Esophagus squamous epithelium (tissue), 5 donors: ENCODE measurements at places on chromosomes 7 and 10. TPM values are rescaled to one million over a fixed set of nuclear protein-coding genes. Genes with fewer than 3 reads are reported as not detected.

VWA2 gene
- 5.7 TPM for total RNA-seq

RNF32 gene
- total RNA-seq, result 0.66 TPM

CLIP2 gene
- 5.6 TPM for total RNA-seq

FAM25A gene
- 353 TPM for total RNA-seq

UTF1 gene
- total RNA-seq, result not detected

AGR3 gene
- not detected for total RNA-seq

NPSR1 gene
- not detected for total RNA-seq

- DNase-seq, result no peak
- H3K36me3 ChIP-seq, result peaks cover 6% of the 10 kb centered on the region
- H3K4me1 ChIP-seq, result peaks cover 12% of the 10 kb centered on the region
- H3K27me3 ChIP-seq, result no peaks in the 10 kb centered on the region
These were observed 8.4 kb downstream of the CYCS start for GRCh38 chr7:25116621-25117020.

DNA sequence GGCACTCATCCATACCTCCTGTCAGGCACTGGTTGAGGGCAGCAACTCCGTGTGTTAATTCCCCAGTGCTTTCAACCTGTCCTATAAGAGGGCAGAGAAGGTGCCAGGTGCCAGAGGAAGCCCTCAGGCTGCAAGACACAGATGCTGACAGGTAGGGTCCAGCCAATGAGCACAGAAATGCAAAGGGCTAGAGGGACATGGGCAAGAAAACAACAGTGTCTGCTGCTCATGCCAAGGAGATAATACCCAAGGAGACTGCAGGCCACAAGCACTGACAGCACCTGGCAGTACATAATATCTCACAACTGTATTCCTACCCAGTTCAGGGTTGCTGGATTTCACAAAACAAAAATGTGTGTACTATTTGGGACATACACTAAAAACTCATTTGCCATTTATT, 38.4 kb upstream of the TM9SF3 start:
- DNase-seq, result no peak
- H3K27me3 ChIP-seq, result no peaks in the 10 kb centered on the region
- no peaks in the 10 kb centered on the region for H3K36me3 ChIP-seq

DNA sequence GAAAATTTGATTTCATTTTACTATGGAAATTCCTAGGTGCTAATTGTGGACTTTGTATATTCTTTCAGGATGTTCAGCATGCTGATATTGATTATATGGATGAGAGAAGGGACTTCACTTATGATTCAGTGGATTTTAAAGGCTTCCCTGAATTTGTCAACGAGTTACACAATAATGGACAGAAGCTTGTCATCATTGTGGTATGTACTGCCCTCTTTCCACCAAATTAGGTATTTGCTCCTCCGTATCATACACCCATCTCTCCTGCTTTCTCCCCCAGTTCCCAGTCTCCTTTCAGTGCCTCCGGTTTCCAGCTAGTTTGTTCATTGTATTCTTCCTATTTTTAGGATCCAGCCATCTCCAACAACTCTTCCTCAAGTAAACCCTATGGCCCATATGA, 34.6 kb downstream of the MGAM start:
- H3K36me3 ChIP-seq, result no peaks in the 10 kb centered on the region
- no peaks in the 10 kb centered on the region for H3K4me1 ChIP-seq
- H3K27me3 ChIP-seq, result no peaks in the 10 kb centered on the region
- no peak overlapping the region for H3K4me3 ChIP-seq
- no peak overlapping the region for H3K27ac ChIP-seq
- no peak for DNase-seq

DNA sequence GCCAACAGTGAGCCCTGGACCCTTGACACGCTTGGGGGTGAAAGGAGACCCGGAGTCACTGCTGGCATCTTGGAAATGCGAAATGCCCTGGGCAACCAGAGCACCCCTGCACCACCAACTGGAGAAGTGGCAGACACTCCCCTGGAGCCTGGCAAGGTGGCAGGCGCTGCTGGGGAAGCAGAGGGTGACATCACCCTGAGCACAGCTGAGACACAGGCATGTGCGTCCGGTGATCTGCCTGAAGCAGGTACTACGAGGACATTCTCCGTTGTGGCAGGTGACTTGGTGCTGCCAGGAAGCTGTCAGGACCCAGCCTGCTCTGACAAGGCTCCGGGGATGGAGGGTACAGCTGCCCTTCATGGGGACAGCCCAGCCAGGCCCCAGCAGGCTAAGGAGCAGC, 98.5 kb downstream of the TACC2 start:
- H3K4me1 ChIP-seq, result peaks cover 47% of the 10 kb centered on the region
- no peaks in the 10 kb centered on the region for H3K27me3 ChIP-seq
- no peak for DNase-seq
- H3K27ac ChIP-seq, result no peak overlapping the region
- no peaks in the 10 kb centered on the region for H3K36me3 ChIP-seq
- no peak overlapping the region for H3K4me3 ChIP-seq

GRCh38 chr7:135704074-135704473, 23.9 kb downstream of the SLC13A4 start:
- no peaks in the 10 kb centered on the region for H3K27me3 ChIP-seq
- H3K27ac ChIP-seq, result no peak overlapping the region
- H3K36me3 ChIP-seq, result no peaks in the 10 kb centered on the region

DNA sequence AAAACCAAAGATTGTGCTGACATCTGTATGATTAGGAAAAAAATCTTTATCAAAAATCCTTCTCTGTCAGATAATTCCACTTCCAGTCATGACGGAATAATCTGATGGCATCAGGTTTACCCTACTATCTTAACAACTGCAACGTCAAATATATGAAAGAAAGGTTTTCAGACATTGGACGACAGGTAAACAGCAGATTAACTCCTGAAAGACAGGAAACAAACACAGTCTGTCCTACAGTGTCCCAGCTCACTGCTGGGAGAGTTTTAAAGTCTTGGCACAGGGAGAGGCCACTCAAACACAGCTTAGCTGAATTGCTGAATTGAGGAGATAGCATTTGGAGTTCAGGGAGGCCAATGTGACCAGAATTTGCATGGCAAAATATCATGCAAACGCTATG, 186.3 kb upstream of the KCTD7 start:
- no peak overlapping the region for H3K4me3 ChIP-seq
- no peak overlapping the region for H3K27ac ChIP-seq
- DNase-seq, result no peak
- H3K27me3 ChIP-seq, result no peaks in the 10 kb centered on the region
- H3K36me3 ChIP-seq, result no peaks in the 10 kb centered on the region

DNA sequence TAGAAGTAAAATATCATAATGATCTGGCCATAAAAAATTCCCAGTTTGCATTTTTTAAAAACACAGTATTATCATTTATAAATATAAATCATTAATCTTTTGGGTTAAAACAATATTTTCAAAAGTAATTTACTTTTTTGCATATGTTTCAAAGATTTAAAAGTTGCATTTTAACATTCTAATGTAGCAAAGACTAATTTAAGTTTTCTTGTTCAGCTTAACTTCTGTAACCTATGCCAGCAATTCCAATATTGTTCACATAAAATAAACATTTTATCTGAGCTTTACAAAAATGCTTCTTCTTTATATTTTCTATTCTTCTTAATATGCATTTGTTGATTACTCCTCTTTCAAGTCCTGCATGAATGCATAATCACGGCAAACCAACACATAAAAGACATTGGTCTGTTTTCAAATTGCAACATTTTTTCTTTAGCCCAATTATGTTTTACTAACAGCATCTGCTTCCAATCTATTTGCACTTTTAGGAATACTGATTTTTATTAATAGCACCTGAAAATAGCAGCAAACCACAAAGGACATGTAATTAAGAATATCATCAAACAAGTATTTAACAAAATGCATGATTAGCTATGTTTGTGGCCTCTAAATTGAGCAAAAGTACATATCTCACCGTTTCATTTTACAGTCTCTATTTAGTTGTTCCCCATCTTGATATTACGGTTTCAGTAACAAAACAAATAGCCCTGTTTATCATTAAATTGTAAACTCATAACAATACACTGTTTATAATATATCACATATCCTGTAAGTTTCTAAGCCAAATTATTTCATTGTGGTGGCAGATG, 286.9 kb upstream of the NFE2L3 start:
- H3K27me3 ChIP-seq, result peaks cover 100% of the 10 kb centered on the region
- no peak for DNase-seq
- H3K27ac ChIP-seq, result no peak overlapping the region

GRCh38 chr10:127492607-127493250, 56.4 kb upstream of the NPS start:
- H3K27me3 ChIP-seq, result no peaks in the 10 kb centered on the region
- no peaks in the 10 kb centered on the region for H3K36me3 ChIP-seq

GRCh38 chr10:77071001-77071511, 566.6 kb downstream of the KCNMA1 start:
- H3K36me3 ChIP-seq, result peaks cover 26% of the 10 kb centered on the region
- H3K27ac ChIP-seq, result no peak overlapping the region
- no peaks in the 10 kb centered on the region for H3K27me3 ChIP-seq
- peaks cover 27% of the 10 kb centered on the region for H3K4me1 ChIP-seq

DNA sequence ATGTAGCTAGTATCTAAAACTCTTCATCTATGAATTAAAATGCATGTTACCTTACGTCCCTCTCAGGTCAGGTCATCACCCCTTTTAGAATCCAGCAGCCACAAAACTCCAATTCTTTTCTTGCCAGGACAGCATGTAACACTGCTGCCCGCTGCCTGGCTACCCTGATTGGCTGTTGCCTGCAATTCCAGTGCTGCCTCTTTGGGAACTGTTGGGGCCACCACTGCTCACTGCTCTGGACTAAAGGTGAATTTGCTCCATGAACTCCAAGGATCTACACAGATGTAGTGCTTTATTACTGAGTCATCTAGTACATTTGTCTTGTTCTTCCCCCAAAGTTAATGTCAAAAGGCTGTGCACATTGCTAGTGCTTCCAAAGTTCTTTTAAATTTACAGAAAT, 40.4 kb downstream of the SCIN start:
- DNase-seq, result no peak
- no peaks in the 10 kb centered on the region for H3K36me3 ChIP-seq
- H3K27ac ChIP-seq, result no peak overlapping the region
- no peaks in the 10 kb centered on the region for H3K4me1 ChIP-seq
- H3K27me3 ChIP-seq, result no peaks in the 10 kb centered on the region

DNA sequence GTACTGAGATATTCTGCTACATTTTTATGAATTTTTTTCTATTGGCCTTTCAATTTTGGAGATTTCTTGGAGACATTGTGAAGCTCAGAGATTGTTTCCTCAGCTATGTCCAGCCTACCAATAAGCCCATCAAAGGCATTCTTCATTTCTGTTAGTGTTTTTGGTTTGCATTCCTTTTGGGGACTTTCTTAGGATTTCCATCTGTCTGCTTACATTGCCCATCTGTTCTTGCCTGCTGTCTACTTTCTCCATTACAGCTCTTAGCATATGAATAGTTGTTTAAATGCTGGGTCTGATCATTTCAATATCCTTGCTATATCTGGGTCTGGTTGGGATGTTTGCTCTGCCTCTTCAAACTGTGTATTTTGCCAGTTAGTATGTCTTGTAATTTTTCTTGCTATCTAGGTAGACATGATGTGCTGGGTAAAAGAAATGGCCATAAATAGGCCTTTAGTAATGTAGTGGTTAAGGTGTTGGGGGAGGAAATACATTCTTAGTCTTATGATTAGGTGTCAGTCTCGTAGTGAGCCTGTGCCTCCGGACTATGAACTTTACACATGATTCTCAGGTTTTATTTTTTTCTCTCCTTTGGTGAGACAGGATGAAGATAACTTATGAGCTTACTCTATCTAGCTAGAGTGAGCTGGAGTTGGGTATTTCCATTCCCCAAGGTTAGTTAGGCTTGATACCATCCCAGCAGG, 32.6 kb upstream of the NME8 start:
- H3K27ac ChIP-seq, result no peak overlapping the region
- no peak for DNase-seq
- H3K27me3 ChIP-seq, result no peaks in the 10 kb centered on the region
- no peaks in the 10 kb centered on the region for H3K4me1 ChIP-seq
- H3K4me3 ChIP-seq, result no peak overlapping the region

- no peak overlapping the region for H3K4me3 ChIP-seq
- DNase-seq, result no peak
- no peaks in the 10 kb centered on the region for H3K36me3 ChIP-seq
- no peaks in the 10 kb centered on the region for H3K27me3 ChIP-seq
- no peak overlapping the region for H3K27ac ChIP-seq
These were observed 74.3 kb downstream of the CFAP46 start for GRCh38 chr10:132867801-132868644.

DNA sequence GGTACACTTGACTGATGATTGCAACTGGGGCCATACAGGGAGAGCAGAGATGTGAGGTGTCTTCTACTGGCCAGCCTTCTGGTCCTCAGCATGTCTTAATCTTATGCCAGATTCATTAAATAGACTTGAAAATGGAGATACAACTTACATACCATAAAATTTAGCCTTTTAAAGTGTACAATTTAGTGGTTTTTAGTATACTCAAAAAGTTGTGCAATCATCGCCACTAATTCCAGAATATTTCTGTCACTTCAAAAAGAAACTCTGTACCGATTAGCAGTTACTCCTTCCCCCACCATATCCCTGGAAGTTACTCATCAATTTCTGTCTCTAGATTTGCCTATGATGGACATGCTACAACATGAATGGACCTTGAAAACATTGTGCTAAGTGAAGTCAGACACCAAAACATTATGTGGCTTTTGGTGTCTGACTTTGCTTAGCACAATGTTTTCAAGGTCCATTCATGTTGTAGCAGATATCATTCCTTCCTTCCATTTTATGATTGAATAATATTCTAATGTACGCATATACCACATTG, 53.0 kb downstream of the SH2D4B start:
- no peaks in the 10 kb centered on the region for H3K27me3 ChIP-seq
- H3K4me3 ChIP-seq, result no peak overlapping the region
- H3K4me1 ChIP-seq, result no peaks in the 10 kb centered on the region
- DNase-seq, result no peak

GRCh38 chr7:93375603-93376002, 143.4 kb downstream of the VPS50 start:
- H3K27me3 ChIP-seq, result no peaks in the 10 kb centered on the region
- no peaks in the 10 kb centered on the region for H3K36me3 ChIP-seq
- no peaks in the 10 kb centered on the region for H3K4me1 ChIP-seq
- no peak overlapping the region for H3K27ac ChIP-seq
- no peak for DNase-seq

GRCh38 chr10:70312972-70313371, 29.2 kb upstream of the NPFFR1 start:
- no peaks in the 10 kb centered on the region for H3K36me3 ChIP-seq
- no peaks in the 10 kb centered on the region for H3K4me1 ChIP-seq
- DNase-seq, result no peak
- H3K27me3 ChIP-seq, result no peaks in the 10 kb centered on the region
- no peak overlapping the region for H3K27ac ChIP-seq
